ENCODE measurements at places on chromosomes 6 and 20.

- DNase-seq: no peak
Measured at GRCh38 chr6:104604685-104605084, 255.0 kb downstream of the HACE1 start.

GRCh38 chr6:155013457-155013876 is 18.4 kb downstream of the TIAM2 start:
- DNase-seq: no peak

GRCh38 chr20:15332711-15333160 is 995.3 kb upstream of the FLRT3 start:
- no peak for DNase-seq

GRCh38 chr20:4267242-4267641 is 251.9 kb upstream of the RNF24 start:
- no peak for DNase-seq
